ENCODE measurements at places on chromosomes 16 and 17.

GRCh38 chr17:57699751-57700219 lies 45.3 kb downstream of the CCDC182 start:
- DNase-seq: no peak

DNA sequence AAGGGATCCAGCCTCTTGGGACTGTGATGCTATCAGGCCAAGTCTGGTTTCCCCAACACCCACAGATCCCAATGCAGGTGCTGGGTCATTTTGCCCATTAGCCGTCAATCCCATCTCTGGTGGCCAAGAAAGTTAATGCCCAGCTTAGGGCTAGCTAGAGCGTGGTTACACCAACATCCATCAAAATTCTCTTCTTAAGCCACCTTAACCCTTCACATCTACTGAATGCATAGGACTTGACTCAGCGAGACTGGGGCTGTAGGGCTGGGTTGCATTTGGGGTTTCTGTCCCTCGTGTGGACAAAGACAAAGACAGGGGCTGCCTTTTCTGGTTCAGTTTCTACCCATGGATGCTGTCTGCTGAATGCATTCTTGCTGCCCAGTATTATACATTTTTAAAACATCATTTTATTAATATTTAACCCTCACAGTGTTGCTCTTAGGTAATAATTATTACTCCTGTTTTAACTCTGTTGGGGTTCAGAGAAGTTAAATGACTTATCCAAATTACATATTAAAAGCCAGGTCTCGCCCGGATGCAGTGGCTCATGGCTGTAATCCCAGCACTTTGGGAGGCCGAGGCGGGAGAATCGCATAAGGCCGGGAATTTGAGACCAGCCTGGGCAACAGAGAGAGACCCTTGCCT lies 141.1 kb upstream of the NOL11 start:
- no peak for DNase-seq

- no peak for DNase-seq
These were observed 49.9 kb downstream of the NLRC5 start for GRCh38 chr16:57039148-57039812.

DNA sequence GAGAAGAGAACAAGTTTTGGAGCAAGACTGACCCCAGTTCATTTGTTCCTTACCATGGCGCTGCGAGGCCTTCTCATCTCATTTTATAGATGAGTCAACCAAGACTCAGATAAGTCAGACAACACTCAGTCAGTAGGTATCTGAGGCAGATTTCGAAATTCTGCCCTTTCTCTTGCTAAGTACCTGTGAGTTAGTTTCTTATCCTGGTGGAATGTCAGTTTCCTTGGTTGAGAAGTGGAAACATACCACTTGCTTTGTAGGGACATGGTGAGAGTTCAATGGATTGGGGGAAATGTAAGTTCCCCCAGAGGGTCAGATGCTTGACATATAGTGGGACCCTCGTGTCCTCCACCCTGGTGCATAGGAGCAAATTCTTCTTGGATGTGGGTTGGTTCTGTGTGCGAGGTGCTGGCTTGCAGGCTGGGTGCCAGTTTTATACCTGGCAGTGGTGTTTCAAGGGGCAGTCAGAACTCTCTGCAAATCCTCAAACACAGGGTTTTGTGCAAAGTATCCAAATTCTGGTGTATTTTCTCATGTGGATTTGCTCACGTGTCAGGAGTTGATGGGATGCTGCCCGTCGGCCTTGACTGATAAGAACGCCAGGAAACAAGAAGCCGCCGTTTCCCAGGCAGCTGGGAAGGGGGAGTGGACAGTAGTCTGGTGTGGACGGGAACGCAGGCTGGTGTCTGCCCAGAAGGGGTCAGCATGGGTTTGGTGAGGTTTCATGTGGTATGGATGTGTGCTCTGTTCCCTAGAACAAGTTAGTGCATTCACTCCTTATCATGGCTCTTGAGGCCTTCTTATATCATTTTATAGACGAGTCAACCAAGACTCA lies 61.1 kb upstream of the CIBAR2 start:
- DNase-seq: no peak

GRCh38 chr16:2223942-2224486 lies 623 bp downstream of the E4F1 start:
- DNase-seq: no peak
